ENCODE measurements at places on chromosomes 16 and 17. TPM values are rescaled to one million over a fixed set of nuclear protein-coding genes. Genes with fewer than 3 reads are reported as not detected.

- H3K4me3 ChIP-seq = no peak overlapping the region
- no peaks in the 10 kb centered on the region for H3K4me1 ChIP-seq
- no peaks in the 10 kb centered on the region for H3K36me3 ChIP-seq
- peaks cover 16% of the 10 kb centered on the region for H3K27me3 ChIP-seq
- DNase-seq = no peak
Observed at GRCh38 chr16:89261691-89262563, 44.4 kb downstream of the ZNF778 start.

DNA sequence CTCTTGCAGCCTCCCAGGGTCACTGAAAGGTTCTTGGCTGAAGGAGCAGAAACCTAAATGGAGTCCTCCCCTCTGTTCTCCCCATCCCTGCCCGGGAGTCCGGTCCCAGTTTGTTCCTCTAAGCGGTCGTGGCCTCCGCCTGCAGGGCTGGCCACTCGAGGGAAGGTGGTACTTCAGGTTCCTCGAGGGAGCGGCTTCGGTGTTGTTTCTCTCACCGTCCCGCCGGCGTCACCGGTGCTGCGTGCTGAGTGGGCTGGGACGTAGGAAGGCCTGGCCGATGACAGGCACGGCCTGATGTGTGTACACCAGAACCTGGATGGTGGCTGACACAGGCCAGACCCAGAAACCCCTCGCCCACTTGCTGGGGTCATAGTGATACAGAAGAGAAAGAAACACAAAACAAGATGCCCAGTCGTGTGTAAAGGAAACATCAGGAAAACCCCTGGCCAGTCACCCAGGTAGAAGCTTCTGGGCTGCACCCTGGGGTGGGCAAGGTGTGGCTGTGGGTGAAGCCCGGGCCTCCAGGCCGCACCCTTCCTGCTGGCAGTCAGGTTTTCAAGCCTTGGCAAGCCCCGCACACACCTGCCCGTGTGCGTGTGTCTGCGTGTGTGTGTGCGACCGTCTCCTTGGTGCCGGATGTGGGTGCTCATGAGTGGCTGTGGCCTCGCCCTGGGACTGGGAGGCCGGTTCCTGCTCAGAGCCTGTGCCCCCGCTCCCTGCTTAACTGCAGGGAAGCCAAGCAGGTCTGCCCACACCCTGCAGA lies 52.0 kb downstream of the BAIAP2 start:
- DNase-seq = no peak
- H3K36me3 ChIP-seq = no peaks in the 10 kb centered on the region
- H3K4me3 ChIP-seq = no peak overlapping the region
- H3K27me3 ChIP-seq = no peaks in the 10 kb centered on the region
- H3K27ac ChIP-seq = no peak overlapping the region

The CHST5 gene
- not detected for total RNA-seq

The CBX2 gene
- total RNA-seq = not detected

GRCh38 chr16:4137438-4137837 lies 21.2 kb upstream of the ADCY9 start:
- H3K27me3 ChIP-seq = no peaks in the 10 kb centered on the region
- no peaks in the 10 kb centered on the region for H3K36me3 ChIP-seq
- no peaks in the 10 kb centered on the region for H3K4me1 ChIP-seq
- H3K27ac ChIP-seq = no peak overlapping the region
- no peak for DNase-seq

DNA sequence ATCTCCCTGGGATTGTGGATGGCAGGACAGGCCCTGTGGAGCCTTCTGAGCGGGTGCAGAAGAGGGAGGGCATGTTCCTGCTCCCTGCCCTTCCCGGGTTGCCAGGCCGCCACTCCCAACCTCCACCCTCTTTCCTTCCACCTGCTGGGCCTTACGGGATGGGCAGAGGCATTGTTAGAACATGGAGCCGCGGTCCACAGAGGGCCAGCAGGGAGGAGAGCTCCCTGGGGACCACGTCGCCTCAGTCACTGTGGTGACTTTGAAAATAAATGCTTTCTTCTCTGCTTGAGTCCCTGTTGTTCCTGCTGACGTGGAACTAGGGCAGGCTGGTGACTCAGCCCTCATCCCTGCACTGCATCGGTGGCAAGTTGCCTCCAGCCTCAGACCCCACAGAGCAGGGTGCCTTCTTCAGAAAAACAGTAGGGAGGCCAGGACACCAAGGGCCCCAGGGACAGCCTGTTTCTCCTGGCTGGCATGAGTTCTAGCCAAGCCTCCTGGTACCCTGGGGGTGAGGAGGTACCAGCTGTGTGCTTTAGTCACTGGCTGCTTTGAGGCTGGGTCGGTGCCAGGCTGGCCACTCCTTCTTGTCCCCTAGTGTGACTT lies 224.9 kb downstream of the SEC14L1 start:
- no peaks in the 10 kb centered on the region for H3K36me3 ChIP-seq
- H3K27me3 ChIP-seq = no peaks in the 10 kb centered on the region
- peaks cover 61% of the 10 kb centered on the region for H3K4me1 ChIP-seq
- peak; percentile 89 for DNase-seq
- peak overlapping the region; percentile 85 for H3K27ac ChIP-seq

The PIK3R5 gene
- total RNA-seq = 3.8 TPM

GRCh38 chr17:41547921-41548843 lies 20.1 kb upstream of the KRT19 start:
- DNase-seq = no peak
- H3K27me3 ChIP-seq = no peaks in the 10 kb centered on the region
- H3K4me1 ChIP-seq = peaks cover 8% of the 10 kb centered on the region
- peak overlapping the region; percentile 36 for H3K4me3 ChIP-seq
- no peak overlapping the region for H3K27ac ChIP-seq

GRCh38 chr17:60156746-60157145 lies 7.0 kb downstream of the CA4 start:
- no peak for DNase-seq
- H3K4me1 ChIP-seq = peaks cover 16% of the 10 kb centered on the region
- H3K27ac ChIP-seq = peak overlapping the region; percentile 10
- no peak overlapping the region for H3K4me3 ChIP-seq
- peaks cover 34% of the 10 kb centered on the region for H3K27me3 ChIP-seq

DNA sequence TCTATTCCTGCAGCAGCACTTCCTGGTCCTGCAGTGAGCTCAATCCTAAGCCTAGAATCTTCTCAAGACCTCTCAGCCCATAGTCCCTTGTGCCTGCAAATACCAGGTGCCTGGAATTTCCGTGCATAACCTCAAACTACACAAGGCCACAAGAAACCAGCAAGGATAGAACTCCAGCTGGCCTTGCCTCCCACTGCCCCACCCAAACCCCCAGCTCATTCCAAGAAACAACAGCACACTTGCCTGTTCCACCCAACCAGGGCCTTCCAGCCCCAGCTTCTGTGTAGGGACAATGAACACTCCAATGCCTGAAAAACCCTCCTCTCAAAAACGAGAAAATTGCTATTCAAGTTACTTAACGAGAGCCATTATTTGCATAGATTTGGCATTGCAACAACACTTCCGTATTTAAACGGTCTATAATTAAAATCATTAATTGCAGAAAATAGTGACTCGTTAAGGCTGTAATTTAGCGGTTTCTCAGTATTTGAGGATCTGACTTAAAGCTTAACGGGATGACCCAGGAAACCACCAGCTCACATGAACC lies 147.0 kb downstream of the C16orf78 start:
- no peak overlapping the region for H3K27ac ChIP-seq
- no peaks in the 10 kb centered on the region for H3K36me3 ChIP-seq
- no peaks in the 10 kb centered on the region for H3K27me3 ChIP-seq
- H3K4me1 ChIP-seq = peaks cover 16% of the 10 kb centered on the region
- H3K4me3 ChIP-seq = no peak overlapping the region

The IRX6 gene
- total RNA-seq = 0.76 TPM

The FAM117A gene
- 2.6 TPM for total RNA-seq

GRCh38 chr17:39643271-39643670 lies 6.3 kb downstream of the STARD3 start:
- no peak for DNase-seq
- peaks cover 35% of the 10 kb centered on the region for H3K4me1 ChIP-seq
- H3K27ac ChIP-seq = no peak overlapping the region

- no peak overlapping the region for H3K27ac ChIP-seq
- DNase-seq = no peak
- no peaks in the 10 kb centered on the region for H3K27me3 ChIP-seq
- H3K4me1 ChIP-seq = no peaks in the 10 kb centered on the region
- H3K36me3 ChIP-seq = no peaks in the 10 kb centered on the region
Observed at GRCh38 chr16:80746231-80746630, 58.2 kb downstream of the CDYL2 start.

DNA sequence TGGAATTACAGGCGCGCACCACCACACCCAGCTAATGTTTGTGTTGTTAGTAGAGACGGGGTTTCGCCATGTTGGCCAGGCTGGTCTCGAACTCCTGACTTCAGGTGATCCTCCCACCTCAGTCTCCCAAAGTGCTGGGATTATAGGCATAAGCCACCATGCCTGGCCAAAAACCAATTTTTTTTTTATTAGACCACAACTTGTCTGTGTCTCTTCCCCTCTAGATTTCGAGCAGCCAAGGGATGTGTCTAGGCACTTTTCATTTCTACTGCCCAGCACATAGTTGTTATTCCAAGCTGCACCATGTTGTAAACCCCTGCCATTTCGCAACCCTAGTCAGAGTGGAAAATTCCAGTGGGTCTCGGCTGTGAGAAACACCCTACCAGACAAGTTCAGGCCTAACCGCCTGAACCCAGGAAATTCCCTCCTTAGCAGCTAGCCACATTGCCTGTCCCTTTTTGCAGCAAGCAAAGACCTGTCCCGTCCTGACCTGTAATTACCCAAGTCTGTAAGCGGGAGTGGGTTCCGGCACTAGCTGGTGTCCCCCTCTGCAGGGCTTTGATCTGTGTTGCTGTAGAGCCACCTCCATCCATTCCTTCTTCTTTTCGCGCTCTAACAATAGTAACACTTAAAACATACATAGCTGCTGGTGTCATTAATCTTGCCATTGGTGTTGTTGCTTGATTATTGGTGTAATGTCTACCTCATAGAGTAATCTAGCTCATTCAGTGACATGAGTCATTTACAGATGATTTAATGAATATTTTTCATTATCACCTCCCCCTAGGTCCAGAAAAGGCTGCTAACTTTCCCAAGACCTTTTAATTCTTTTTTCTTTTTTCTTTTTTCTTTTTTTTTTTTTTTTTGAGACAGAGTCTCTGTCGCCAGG lies 77.3 kb upstream of the ATF7IP2 start:
- no peaks in the 10 kb centered on the region for H3K27me3 ChIP-seq
- no peak overlapping the region for H3K4me3 ChIP-seq
- H3K4me1 ChIP-seq = no peaks in the 10 kb centered on the region

DNA sequence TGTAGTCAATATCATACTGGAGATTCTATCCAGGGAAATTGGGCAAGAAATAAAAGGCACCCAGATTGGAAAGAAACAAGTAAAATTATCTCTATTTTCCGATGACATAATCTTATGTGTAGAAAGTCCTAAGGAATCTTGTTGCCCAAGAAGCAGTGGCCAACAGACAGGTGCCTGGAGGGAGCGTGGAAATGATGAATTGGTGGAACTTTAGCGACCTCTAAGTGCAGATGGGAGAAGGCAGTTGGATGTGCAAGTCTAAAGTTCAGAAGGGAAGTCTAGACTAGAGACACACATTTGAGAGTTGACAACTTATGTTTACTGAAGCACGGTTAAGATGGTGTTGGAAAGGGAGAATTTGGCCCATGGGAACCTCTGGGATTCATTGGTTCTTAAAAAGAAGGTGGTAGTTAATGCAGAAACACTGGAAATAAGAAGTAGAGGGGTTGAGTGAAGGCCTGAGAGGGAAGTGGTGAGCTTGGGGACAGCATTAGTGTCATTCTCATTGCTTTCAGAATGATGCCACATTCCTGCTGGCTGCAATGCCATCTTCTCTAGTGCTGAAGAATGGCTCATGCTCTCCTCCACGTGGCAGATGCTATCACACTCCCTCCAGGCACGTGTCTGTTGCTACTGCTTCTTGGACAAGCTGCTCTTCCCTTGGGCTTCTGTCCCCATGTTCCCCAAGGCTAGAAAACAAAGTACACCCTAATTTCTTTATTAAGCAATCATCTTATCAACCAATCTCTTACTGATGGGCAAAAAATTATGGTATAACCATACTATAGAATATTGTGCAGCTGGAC lies 24.0 kb downstream of the TAT start:
- H3K4me3 ChIP-seq = no peak overlapping the region
- no peaks in the 10 kb centered on the region for H3K36me3 ChIP-seq
- H3K27me3 ChIP-seq = no peaks in the 10 kb centered on the region
- no peak overlapping the region for H3K27ac ChIP-seq
- H3K4me1 ChIP-seq = no peaks in the 10 kb centered on the region
- no peak for DNase-seq
